ENCODE measurements at places on chromosomes 5 and 9.

GRCh38 chr9:22817181-22817580, 370.6 kb downstream of the DMRTA1 start:
- ATAC-seq = no peak

DNA sequence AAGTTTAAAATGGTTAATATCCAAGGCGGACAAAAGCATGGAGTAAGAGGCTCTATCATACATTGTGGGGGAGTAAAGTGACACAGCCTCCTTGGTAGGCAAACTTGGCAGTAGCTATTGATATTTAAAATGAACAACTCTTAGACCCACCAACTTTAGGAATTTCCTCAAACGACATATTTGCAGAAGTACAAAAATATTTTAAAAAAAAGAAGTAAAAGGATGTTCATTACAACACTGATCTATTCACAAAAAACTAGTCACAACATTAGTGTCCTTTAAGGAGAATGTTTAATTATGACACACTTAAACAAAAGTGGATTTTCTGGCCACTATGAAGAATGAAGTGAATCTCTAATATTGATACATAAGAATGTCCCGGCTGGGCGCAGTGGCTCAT, 1.7 kb downstream of the ALG2 start:
- no peak for ATAC-seq

DNA sequence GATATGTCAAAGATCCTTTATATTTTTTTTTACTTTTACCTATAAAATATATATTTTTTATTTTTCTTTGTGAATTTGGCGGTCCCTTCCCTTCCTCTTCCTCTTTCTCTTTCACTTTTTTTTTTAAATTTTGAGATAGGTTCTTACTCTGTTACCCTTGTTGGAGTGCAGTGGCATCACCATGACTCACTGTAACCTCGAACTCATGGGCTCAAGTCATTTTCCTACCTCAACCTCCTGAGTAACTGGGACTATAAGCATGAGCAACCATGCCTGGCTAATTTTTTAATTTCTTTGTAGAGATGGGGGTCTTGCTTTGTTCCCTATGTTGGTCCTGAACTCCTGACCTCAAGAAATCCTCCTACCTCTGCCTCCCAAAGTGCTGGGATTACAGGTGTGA, 258.0 kb upstream of the CLINT1 start:
- no peak for ATAC-seq

DNA sequence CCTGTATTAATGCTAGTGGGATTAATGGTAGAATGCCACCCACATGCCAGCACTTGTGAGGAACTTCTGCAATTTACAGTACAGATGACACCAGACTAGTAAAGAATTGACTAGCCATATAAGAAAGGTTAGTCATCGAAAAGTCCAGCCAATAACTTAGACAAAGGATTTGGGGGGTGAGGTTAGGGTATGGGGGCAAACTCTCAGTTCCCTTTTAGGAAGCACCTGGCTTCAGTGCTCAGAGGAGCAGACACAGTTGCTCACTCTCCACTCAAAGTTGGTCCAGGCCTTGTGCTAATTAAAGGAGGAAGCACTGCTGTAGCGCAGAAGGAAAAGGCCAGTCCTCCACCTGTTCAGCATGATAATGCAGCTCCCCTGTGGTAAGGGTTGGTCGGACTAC, 25.2 kb downstream of the TGFBR1 start:
- no peak for ATAC-seq

- ATAC-seq = no peak
Measured at GRCh38 chr5:54363669-54364068, 53.3 kb upstream of the ARL15 start.

GRCh38 chr9:34362614-34363214, 14.0 kb downstream of the MYORG start:
- no peak for ATAC-seq

- no peak for ATAC-seq
Measured at GRCh38 chr9:15711531-15711930, 158.7 kb downstream of the CCDC171 start.

DNA sequence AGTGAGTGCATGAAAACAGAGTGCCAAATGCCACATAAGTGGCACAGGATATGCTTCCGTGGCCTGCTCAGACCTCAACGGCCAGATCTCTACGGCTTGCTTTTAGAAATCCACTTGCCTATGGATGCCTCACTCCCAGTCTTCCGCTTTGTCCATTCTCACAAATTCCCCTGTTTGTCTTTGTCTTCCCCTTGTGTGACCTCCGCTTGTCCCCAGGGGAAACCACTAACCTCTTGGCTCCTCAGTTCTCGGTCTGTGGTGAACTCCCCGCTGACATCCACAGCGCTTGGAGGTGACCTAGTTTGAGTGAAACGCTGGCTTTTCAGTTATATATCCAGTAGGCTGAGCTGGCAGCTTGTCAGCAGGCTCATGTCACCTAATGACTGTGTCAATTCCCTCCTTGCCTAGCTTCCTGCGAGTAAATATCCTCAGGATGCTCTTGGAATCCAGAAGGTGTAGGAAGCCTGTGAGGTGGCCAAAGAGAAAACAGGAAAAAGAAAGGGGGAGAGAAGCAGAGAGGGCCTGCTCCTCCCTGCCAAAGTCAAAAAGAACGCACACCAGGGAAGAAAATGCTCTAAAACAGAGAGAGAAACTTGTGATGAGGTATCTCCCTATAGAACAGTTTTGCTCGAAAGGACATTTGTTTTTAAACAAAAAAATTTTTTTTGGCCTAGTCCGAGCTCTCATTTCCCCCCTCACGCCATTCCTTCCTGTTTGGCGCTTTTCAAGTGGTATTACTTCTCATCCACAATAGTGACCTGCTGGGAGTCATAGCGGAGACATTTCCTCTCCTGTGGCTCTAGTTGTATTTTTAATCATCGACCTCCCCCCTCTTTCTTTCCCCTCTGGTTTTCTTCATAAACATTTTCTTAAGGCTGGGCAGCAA, 101.6 kb upstream of the SPRY4 start:
- peak; percentile 60 for ATAC-seq

GRCh38 chr9:93223260-93224180, 39.6 kb downstream of the WNK2 start:
- peak; percentile 40 for ATAC-seq

DNA sequence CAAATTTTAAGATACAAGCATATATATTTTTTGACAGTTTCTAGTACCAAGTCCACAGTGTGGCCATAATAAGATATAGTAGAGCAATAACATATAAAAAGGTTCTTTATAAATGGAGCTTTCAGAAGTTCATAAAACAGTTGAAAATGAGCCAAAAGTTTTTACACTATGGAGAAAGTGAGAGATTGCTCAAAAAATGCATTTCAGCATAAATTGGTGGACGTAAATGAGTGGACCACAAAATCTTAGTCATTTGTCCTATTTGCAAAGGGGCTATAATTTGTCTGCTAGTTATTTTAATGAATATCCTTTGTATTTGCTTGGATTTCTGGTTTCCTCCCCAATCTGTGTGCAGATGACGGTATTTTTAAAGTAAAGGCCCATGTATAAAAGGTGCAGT, 159.4 kb upstream of the DAP start:
- no peak for ATAC-seq

DNA sequence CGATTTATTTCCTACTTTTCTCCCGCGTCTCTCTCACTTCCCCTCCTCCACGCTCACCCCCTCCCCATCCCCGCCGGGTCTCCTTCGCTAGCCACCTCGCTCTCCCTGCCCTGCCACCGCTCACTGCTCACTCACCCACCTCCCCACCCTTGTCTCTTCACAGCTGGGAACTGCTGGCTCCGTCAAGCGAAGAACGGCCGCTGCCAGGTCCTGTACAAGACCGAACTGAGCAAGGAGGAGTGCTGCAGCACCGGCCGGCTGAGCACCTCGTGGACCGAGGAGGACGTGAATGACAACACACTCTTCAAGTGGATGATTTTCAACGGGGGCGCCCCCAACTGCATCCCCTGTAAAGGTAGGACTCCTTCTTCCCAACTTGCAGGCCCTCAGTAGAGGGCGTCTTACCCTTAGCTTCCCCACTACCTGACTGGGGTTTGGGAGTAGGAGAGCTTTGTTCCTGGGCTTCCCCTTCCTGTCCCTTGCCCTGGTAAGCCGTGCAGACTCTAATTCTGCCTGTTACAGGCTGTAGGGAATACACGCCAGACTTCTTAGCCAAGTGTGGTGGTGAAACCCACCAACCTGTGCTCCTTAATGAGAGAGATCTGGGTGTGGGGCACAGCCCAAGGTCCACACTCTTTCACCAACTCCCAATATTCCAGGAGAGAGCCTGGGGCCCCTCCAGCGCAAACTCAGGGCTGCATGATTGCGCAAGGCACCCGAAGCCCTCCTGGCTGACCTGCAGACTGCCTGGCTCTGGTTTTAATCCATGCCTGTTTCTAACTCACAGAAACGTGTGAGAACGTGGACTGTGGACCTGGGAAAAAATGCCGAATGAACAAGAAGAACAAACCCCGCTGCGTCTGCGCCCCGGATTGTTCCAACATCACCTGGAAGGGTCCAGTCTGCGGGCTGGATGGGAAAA, 2.5 kb downstream of the FST start:
- peak; percentile 15 for ATAC-seq

GRCh38 chr9:89609426-89610006, 4.7 kb downstream of the GADD45G start:
- no peak for ATAC-seq

DNA sequence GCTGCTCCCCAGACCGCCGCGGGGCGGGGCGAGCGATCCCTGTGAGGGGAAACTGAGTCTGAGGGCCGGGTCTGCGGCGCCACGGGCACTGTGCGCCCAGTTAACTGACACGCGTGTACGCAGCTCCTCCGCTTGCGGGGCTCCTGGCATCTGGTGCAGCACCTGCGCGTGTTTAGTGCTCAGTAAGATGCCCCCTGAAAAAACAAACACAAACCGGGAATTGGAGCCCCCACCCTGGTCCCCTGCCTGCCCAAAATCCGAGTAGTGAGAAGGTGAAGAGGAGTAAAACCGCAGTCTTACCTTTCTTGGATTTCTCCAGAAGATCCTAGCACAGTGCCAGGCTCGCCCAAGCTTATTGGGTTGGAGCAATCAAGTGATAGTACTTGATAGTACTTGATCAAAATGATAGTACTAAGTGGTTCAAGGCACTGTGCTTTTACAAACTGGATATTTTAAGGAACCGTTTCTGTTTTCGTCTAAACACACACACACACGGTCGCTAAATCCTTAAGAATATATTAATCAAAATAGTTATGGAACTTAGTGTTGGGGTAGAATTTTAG, 2.7 kb upstream of the TRAF1 start:
- ATAC-seq = no peak

GRCh38 chr9:135487281-135488012, 7.9 kb downstream of the PPP1R26 start:
- no peak for ATAC-seq

Data from gastroesophageal sphincter (tissue), 4 donors.